ENCODE measurements at places on chromosomes 5 and 9.

GRCh38 chr9:4287886-4288588, 11.8 kb downstream of the GLIS3 start:
- DNase-seq: no peak

- DNase-seq: no peak
These were observed 294.9 kb downstream of the MED10 start for GRCh38 chr5:6083311-6083978.

GRCh38 chr5:34900652-34901051, 14.7 kb downstream of the RAD1 start:
- no peak for DNase-seq

DNA sequence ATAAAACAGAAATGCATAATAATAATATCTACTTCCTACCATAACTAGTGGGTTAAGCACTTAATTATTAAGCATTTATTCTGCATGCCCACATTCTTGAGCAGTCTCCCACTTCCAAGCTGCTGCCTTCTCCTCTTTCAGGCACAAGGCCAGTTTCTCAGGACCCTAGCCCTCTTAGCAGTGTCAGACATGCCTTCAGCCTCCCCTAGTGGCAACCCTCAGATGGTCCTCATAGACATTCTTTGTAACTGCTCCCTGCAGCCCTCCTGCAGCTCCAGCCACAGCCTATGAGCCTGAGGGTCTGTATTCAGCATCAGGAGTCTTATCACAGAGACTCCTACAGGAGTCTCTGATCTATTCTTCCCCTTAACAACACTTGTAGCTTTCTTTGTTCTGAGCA, 3.9 kb downstream of the IL9 start:
- DNase-seq: no peak

DNA sequence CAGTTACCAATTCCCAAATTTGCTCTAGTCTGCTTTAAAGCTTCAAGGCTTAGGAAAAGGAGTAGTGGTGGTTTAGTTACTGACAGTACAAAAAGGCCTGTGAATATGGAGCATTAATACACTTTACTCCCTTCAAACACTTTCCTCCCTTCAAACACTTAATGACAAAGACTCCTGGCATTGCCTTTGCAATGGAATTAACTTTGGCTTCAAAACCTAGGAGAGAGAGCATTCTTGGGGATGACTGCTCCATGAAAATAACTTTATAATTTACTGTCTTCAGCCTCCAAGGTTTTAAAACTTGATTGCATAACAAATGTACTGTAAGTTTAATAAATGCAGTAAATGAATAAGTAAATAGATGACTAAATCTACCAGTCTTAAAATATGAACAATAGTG, 185.6 kb downstream of the TRPM3 start:
- DNase-seq: no peak

DNA sequence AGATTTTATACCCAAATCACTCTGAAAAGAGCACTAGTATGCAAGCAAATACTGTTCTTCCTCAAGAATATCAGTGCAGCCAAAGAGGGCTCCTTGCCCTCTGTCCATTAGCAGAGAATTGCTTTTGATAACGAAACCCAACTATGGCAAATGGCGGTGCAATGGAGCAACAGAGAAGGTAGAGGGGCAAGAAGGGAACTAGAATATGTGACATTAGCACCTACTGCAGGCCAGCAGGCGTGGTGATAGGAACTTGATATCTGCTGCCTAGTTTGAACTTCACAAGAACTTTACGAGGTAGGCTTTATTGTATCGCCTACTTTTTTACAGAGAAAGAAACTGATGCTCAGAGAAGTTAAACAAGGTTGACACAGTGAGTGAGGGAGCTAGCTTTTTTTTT, 66.1 kb downstream of the APBA1 start:
- DNase-seq: no peak
